ENCODE measurements at places on chromosomes 2 and 18. TPM values are rescaled to one million over a fixed set of nuclear protein-coding genes. Genes with fewer than 3 reads are reported as not detected.

DNA sequence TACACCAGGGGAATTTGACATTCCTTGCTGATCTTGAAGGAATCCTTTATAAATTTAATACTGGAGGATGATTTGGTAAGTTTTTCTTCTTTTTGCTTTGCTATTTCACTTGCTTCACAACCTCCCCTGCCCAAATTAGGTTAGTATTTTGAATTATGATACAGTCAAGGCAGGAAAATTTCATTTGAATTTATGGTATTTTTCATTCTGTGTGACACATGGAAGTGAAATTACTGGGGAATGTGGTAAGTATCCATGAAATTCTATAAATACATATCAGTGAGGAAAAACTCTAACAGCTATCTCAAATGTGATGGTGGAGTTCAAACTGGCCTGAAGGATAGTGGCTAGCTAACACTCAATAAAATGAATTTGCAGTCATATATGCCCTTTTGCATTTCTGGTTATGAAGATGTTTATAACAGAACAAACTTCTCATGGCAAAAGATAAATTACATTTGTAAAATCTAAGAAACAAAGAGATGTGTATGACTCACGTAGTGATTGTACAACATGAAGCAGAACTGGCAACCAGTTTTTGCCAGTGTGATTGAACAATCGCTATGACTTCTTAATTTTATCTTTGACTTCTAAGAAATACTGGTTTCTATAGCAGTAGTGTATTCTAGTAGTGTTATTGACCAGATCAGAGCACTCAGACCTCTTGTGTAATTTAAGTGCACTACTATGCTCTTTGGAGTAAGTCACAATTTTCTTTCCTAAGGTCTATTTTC is 152.6 kb downstream of the IKZF2 start:
- no peak for DNase-seq

GRCh38 chr2:75703589-75704287 is 7.0 kb downstream of the GCFC2 start:
- no peak for DNase-seq

DNA sequence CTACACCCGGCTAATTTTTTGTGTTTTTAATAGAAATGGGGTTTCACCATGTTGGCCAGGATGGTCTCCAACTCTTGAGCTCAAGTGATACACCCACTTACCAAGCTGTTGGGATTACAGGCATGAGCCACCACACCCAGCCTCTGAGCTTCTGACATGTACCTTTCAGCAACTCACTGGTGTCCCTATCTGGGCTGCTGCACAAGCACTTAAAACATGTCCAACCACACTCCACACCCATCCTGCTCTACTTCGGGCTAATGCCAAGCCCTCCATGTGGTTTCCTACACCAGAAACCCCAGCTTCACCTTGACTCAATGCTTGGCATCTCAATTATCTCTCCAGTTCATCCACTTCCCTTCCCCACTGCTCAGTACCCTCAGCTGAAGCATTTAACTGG is 22.4 kb upstream of the ARMC9 start:
- no peak for DNase-seq

GRCh38 chr2:72937356-72937669 is 20.0 kb downstream of the EMX1 start:
- no peak for DNase-seq

DNA sequence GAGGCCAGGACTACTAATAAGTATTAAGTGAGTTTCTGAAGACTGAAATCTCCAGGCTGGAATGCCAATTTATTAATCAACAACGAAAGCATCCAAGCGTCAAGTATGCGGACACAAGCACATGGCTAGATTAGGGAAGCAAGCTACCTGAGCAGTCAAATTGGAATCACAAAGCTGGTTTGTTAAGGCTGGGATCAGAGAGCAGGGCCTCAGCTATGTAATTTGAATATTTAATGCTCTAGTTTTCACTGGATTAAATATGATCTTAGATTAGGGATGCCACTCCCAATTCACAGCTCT is 5.7 kb downstream of the CCL20 start:
- DNase-seq, result no peak

DNA sequence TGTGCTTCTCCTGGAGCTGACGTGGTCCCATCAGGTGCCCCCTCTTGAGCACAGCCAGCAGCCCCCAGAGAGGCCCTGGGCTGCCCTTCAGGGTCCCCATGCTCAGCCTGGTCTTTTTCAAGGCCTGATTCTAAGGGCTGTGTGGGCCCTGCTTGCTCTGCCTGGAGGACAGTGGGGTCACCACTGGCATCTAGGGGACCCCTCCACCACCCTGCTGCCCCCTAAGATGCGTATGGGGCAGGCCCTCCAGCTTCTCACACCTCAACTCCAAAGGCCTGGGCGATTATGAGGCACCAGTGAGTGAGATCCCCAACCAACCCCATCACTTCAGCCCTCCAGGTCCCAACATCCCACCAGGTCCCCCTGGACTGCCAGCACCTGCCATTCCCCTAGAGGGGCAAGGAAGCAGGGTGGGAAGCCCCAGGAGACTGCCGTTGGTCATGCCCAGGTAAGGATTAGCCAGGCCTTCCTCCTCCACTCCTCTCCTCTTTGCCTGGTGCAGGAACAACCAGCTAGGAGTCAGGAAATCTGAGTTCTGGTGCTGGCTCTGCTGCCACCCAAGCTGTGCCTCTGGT is 114.4 kb downstream of the SMAD7 start:
- DNase-seq, result no peak

DNA sequence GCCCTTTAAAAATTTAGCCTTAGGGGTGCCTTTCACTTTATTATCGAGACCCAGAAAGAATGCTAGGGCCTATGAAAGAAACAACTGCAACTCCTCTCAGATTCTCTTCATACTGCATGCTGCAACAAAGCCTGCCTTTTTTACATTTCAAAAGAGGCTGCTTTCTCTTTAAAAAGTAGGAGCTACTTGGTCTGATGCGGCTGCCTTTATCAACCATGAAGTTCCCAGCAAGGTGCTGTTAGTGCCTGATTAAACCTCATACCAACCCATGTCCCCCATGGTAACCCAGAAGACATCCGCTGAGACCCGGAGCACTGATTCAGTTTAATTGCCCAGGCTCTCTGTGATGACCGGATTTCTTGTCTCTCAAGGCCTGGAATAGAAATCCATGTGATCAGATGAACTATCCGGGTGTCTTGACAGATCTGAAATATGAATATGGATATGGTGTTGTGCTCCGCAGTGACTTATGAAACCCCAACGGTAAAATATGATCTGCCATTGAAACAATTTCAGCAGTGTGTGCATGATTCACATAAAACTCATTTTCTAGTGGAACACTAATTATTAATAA is 368.3 kb downstream of the ZNF521 start:
- DNase-seq, result no peak

- no peak for DNase-seq
Observed at GRCh38 chr2:216478151-216478550, 20.5 kb upstream of the RPL37A start.

GRCh38 chr2:152407204-152407721 is 72.3 kb downstream of the FMNL2 start:
- no peak for DNase-seq

- DNase-seq, result no peak
Observed at GRCh38 chr2:240467659-240468302, 32.3 kb downstream of the GPC1 start.

GRCh38 chr18:58069721-58070292 is 25.8 kb downstream of the NEDD4L start:
- DNase-seq, result no peak

DNA sequence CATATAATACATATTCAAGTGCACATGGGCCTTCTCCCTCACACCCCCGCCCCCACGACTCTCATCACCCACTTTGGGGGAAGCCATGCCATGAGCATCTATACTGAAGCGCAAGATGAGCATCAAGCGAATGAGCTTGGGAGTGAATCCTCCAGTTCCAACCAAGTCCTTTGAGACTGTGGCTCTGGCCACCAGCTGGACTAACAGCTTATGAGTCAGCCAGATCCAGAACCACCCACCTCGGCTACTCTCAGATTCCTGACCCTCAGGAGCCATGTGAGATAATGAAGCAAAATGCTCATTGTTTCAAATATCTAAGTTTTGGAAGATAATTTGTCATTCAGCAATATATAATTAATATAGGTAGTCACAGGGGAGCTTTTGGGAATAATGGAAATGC is 22.2 kb upstream of the IL1RL1 start:
- no peak for DNase-seq

DNA sequence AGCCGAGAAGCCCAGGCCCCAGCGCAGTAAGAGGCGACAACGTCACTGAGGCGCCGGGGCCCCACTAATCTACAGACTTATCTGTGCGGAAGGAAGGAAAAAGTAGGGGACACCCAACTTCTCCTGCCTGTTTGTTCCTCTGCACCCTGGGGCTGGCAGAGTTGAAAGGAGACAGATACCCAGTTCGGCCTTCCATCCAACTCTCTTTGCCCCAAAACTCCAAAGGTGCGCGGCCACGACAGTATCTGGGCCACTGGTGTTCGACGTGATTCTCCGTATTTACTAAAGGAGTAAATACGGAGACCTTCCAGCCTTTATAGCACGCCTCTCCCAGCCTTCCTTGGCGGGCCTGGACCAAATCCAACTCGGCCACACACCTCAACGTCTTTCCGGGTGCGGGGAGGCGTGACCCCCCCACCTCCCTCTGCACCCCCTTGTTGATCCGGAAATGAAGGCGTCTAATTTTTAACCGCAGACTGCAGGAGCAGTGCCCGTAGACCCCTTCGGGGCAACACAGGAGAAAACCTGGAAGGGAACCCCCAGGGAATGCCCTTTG is 1.6 kb downstream of the SMAD7 start:
- DNase-seq, result no peak

GRCh38 chr2:105038383-105039061 is 653 bp downstream of the MRPS9 start:
- DNase-seq, result peak; percentile 4

DNA sequence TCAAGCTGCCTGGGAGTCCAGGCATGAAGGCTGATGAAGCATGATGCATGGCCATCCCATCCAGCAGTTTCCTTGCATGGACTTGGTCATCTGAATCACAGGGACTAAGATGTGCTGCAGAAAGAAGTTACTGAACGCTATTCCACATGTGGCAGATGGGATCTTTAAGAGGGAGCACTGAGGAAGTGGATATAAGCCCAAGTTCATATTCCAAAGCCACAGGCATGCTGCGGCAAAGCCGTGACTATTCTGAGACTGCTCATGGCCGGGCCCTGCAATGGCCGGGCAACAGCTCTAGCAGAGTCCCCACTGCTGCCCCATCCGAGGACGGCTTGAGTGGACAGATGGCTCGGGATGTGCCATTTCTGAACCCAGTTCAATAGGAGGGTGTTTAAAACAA is 61.5 kb downstream of the STPG4 start:
- no peak for DNase-seq

Gene HOXD8
- not detected for total RNA-seq

Gene YIPF4
- 46.4 TPM for total RNA-seq

Gene FOXD4L1
- 0.73 TPM for total RNA-seq

Gene FRZB
- total RNA-seq, result 0.16 TPM

Gene MOCOS
- total RNA-seq, result 5.5 TPM

Gene ENOSF1
- total RNA-seq, result 114 TPM

All from Caco-2 (cell line).